ENCODE measurements at places on chromosomes 16 and 17.

- no peak for DNase-seq
Observed at GRCh38 chr17:61970030-61970429, 42.2 kb upstream of the INTS2 start.

- DNase-seq: no peak
Observed at GRCh38 chr16:11175787-11176341, 80.1 kb downstream of the SOCS1 start.

DNA sequence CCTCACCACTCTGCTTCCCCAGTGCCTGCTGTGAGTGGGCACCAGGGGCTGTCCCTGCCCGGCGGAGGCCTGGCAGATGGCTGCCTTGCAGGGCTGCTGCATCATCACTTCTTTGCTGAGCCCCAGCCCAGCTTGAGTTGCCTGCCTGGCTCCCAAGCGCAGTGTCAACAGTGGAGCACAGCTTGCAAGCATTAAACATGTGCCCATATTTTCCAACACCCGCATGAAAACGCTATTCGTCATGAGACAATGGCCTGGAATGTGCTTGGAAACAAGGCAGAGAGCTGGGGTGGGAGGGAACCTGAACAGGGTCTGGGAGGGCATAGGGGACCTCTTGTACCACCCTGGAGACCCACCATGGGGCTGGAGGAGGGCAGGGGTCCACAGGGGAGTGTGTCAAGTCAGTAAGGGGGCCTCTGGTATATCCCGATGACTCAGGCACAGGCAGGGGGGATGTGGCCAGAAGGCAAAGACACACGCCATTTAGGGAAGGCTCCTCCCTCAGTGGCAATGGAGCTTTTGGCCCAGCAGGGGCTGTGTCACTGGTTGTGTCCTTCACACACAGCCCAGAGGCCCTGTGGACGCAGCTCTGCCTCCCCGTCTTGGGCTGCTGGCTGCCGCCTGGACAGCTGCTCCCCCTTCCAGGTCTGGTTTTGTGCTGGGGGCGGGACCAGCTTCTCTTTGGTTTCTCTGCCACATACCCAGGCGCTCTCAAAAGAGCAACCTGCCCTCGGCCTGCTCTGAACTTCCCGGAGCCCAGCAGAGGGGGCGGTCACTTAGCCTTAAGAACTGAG is 17.4 kb upstream of the MTSS2 start:
- DNase-seq: no peak

DNA sequence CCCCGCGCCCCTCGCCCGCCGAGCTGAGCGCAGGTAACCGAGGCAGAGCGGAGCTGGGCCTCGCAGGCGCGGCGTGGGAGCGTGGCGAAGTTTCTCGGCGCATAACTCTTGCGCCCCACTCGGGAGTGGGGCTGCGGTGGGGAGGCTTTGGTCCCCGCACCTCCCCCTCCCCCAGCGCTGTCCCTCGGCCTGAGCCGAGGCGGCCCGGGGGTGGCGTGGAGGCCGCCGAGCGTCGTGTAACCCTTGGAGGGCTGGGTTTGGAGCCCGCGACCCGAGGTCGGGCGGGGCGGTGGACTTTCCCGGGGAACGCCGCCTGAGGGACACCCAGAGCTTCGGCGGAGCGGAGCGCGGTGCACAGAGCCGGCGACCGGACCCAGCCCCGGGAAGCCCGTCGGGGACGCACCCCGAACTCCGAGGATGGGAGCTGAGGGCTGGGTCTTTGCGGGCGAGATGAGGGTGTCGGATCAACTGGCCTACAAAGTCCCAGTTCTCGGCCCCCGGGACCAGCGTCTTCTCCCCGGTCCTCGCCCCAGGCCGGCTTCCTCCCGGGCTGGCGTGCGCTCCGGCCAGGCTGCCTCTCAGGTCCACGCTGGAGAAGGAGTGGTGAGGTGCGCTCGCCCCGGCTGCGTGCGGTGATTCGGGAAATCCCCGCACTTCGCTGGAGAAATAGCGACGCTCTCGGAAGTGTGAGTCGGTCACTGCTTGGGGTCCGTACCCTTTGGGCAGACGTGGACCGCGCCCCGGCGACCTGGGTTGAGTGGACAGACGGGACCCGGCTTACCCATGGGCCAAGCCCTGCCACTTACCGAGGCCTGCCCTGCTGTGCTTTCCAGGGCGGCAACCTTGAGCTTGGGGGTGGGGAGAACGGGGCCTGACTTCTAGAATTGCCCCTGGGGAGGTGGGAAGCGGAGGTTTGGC is 168.4 kb downstream of the RAB11FIP4 start:
- no peak for DNase-seq

DNA sequence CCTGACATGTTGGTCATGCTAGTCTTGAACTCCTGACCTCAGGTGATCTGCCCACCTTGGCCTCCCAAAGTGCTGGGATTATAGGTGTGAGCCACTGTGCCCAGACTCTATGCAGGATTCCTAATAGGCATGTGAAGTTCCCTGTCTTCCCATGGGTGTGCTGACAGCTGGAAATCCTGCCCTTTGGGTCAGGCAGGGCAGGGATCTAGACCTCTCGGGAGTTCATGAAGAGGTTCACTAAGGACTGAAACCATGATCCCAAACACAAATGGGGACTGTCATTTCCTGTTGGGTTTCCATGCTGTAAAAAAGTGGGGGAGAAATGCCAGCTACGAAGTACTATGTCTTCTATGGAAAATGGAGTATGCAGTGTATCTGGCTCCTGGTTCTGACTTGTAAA is 52.1 kb downstream of the HIC1 start:
- no peak for DNase-seq

DNA sequence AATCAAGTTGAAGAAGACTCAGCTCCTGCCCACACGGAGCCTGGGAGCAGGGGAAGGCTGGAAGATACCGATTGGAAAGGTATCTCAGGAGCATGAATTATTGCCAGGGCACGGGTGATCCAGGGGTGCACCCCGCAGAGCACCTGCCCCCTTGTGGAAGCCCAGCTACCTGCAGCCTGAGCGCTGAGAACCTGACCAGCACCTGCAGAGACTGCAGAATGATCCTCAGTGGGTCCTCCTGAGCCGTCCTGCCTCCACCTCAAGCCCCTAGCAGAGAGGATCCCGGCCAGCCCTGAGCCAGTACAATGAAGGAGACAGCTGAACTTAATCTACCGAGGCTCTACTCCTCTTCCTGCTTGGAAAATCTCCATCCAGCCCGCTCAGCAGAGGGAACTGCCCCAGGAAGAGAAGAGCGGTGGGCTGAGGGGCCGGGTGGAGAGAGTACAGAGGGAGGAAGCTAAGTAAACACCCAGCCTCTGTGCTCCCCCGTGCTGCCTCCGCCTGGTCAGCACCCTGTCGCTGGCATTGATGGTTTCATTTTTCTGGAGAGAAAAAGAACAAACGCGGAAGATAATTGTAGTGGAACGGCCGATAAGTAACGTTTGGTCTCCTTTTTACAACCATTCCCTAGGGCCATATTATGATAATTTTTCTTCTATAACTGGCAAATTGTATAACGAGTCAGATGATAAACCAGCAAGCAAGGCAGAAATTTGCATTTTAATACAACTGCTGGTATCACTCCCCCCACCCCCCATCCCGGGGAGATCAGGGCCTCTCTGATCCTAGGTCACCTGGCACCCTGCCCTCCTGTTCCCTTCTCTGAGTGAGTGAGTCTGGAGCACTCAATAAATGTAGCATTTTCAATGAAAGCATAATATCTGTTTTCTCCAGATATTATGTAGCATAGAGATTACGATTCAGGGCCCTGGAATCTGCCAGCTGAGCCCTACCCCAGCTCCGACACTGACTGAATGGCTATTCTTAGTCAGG is 204.5 kb upstream of the RPL38 start:
- peak; percentile 34 for DNase-seq

- DNase-seq: no peak
Observed at GRCh38 chr17:19295473-19296135, 58.4 kb downstream of the EPN2 start.

GRCh38 chr17:6374271-6374691 is 60.6 kb downstream of the AIPL1 start:
- no peak for DNase-seq

- no peak for DNase-seq
Observed at GRCh38 chr16:1152123-1152638, 725 bp upstream of the CACNA1H start.

All from NCI-H1436 treated with DMSO at 0.1 percent for 48 hours (cell line).